NAMALWA (cell line): ENCODE measurements at places on chromosomes 6 and 20.
A peak's percentile ranks its signal among the peaks of the same experiment; 100 is the strongest.

GRCh38 chr6:112665815-112666214, 318.7 kb downstream of the RFPL4B start:
- DNase-seq = no peak

GRCh38 chr6:107787589-107787960, 36.5 kb downstream of the SCML4 start:
- DNase-seq = no peak

GRCh38 chr20:15889061-15889460, 684.2 kb downstream of the KIF16B start:
- no peak for DNase-seq

- peak; percentile 20 for DNase-seq
These were observed 1059.0 kb upstream of the EPHA7 start for GRCh38 chr6:94478133-94479005.

DNA sequence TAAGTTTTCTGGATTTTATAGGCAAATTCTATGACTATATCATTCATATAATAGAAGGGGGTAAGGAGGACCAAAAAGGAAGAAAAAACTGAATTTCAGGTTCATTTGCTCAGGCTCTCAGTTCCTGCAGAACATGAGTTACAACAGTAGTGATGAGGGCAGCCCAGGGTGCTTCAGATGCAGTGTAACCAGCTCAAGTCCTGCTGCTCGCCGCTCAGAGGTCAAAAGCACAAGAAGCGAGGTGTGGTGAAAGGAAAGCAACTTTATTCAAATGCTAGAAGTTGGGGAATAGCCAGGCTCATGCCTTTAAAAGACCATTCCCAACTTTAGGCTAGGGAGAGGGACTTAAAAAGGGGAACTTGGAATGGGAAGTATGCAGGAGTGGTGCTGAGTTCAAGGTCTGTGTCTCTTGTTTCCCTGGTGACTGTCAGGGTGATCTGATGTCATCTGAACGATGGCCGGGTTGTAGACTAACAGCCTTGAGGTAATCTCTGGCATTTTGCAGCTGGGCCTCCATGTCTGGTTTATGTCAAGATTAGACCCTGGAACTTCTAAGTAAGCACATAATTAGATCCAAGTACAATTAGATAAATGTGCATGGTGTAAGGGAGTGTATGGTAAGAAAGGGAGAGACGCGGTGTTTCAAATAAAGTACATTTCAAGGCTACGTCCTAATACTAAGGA, 14.5 kb upstream of the SEC63 start:
- no peak for DNase-seq

DNA sequence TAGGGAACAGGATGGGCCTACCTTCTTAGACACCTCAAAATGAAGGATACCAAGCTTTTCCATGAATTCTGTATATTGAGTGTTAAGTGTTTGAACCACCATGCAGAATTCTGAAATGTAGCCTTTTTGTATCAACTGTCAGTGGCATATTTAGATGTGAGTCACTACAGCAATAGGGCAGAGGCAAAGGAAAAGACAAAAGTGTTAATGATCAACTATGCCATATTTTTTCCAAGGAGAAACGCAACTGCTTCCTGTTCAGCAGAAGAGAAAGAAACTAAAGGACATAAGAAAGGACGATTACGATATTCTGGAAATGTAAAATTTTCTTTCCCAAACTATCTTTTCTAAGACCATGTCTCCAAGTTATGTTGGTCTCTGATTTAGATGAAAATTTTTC, 104.6 kb upstream of the RSPO3 start:
- DNase-seq = no peak

- no peak for DNase-seq
These were observed 60.5 kb upstream of the SLC22A23 start for GRCh38 chr6:3517350-3517749.

DNA sequence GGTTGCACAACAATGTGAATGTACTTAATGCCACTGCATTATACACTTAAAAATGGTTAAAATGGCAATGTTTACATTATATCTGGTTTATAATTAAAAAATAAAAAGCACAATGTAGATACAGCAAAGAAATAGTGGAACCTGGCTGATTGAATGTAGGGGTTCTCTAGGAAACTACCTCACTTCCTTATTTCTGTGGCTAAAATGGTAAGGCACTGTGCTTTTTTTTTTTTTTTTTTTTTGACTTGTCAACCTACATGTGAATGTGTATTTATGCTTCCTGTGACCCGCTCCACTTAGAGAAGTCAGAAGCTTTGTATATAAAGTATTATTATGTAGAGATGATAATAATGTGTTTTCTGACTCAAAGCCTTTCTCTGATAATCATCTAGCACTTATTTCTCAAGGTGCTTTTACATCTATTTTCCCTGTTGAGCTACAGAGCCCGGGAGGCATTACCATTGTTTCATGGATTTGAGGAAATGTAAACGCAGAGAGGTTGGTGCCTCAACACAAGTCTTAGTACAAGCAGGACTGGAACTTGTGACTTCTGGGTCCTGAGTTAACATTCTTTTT, 55.0 kb downstream of the SOX4 start:
- DNase-seq = peak; percentile 21
